ENCODE measurements at places on chromosomes 6 and 20.

- DNase-seq: no peak
These were observed 34.7 kb downstream of the HM13 start for GRCh38 chr20:31548820-31549512.

GRCh38 chr20:6699921-6700562 is 67.4 kb upstream of the BMP2 start:
- no peak for DNase-seq

DNA sequence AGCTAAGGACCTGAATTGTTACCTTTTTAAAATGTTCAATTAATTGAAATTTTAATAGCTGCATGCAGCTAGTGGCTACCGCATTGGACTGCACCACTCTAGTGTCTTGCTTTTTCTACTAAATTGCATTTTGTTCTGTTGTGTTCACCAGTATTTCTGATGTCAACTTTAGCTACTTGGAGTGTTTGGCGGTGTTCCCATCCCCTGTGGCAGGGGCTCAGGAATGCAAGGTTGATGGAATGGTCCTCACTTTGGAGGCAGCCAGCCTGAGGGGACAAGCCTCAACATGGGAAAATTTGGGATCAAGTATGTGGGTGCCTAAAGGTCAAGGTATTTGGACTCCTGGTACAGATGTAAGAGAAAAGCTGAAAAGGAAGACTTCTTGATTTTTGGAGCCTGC is 230.1 kb upstream of the PRND start:
- no peak for DNase-seq

DNA sequence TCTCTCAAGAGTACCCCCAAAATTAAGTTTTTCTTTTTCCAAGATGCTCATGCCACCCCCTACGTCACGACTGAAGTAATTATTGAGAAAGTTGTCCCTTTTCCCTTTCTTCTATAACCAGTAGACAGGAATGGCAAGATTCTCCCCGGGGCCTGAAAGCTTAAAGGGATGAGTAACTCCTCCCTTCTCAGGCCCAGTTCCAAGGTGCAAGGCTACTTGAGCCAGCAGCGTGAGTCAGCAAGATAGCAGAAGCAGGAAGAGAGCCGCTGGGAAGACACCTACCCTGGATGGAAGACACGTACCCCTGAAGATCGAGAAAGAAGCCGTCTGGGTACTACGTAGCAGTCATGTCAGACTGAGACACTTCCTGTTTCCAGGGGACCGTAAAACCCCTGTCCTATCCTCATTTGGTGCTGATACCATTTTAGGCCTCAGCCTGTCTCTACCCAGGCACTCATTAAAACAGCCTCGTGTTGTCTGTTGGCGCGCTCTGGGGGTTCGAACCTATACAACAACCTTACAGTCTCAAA is 241.0 kb downstream of the ADGRG6 start:
- no peak for DNase-seq

DNA sequence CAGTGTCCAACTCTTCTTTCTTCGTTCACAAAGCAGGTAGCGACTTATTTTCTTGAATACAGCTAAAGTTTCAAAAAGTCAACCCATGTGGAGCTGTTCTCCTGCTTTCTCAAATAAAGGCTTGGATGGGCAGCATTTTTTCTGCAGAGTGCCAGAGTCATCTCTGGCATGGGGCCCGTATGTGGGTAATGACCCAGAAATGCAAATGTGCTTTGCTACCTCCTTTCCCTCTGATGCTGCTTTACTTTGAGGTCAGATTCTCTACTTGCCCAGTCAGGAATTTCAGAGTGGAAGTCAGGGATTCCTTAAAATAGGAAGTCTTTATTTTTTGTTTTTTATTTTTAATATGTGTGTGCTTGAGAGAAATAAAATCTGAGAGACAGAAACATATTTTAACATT is 4.9 kb downstream of the NKAIN2 start:
- DNase-seq: no peak

DNA sequence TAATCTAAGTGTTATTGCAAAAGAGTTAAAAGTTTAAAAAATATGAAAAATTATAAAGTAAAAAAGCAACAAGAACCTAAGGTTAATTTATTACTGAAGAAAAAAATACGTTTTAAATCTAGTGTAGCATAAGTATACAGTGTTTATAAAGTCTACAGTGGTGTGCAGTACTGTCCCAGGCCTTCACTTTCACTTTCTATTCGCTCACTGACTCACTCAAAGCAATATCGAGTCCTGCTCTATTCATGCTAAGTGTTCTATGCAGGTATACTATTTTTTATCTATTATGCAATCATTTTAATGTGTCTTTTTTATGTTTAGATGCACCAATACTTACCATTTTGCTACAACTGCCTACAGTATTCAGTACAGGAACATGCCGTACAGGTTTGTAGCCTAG is 113.0 kb downstream of the MANEA start:
- DNase-seq: no peak

DNA sequence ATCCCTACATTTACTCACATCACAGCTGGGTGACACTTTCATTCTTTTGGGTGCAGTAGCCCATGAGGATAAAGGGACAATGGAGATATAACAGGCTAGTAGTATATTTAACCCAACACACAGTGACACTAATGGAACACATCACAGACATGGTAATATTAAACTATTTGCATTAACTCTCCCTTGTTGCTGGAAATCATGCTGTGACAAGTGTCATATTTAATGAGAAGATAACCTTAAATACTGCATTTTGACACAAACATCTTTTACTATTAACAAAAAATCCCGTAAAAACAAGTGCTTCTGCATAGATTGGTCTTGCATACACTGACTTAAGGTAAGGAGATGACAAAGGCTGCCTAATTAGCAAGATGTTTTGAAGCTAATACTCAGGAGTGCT is 45.5 kb downstream of the CNR1 start:
- DNase-seq: no peak

All from nephron progenitor cell (in vitro differentiated cells).